ENCODE measurements at places on chromosomes 2 and 18. TPM values are rescaled to one million over a fixed set of nuclear protein-coding genes. Genes with fewer than 3 reads are reported as not detected.

GRCh38 chr2:225117051-225117716 lies 74.9 kb upstream of the DOCK10 start:
- peaks cover 8% of the 10 kb centered on the region for H3K4me1 ChIP-seq
- H3K27ac ChIP-seq, result no peak overlapping the region
- no peak overlapping the region for H3K4me3 ChIP-seq
- no peaks in the 10 kb centered on the region for H3K27me3 ChIP-seq
- no peaks in the 10 kb centered on the region for H3K36me3 ChIP-seq

DNA sequence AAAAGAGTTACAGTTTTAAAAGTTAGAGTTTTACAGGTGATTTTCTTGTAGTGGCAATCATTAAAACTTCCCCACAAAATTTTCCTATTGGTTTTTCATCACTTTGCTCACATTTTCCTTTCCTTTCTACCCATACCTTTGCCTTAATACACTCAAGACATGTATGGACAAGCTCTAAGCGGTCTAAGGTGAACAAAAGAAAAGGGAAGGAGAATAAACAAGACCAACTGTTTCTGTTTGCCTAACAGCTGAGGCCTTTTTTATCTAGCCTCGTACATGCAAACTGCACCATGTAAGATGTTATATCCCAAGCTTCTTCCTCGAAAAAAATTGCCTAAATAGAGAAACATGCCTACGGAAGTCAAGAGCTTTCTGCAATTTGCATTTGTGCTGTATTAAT lies 33.9 kb upstream of the TBC1D8 start:
- H3K4me3 ChIP-seq, result no peak overlapping the region
- H3K27me3 ChIP-seq, result no peaks in the 10 kb centered on the region
- no peaks in the 10 kb centered on the region for H3K36me3 ChIP-seq
- H3K4me1 ChIP-seq, result peaks cover 8% of the 10 kb centered on the region
- DNase-seq, result no peak
- H3K27ac ChIP-seq, result no peak overlapping the region

DNA sequence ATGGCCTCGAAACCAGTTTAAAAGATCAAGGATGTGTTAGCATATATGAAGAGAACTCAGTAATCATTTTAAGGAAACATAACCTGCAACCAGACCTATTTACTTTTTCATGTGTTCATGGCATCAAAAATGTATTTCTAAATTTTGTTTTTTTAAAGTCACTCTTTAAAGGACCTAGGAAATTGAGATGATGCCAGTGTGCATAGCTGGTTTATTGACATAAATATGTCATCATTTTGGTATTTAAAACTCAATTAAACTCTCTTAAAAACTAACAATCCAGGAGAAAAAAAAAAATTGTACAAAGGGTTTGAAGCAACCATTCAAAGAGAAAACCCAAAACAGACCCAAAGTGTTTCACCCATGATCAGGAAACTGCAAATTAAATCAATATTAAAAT lies 198.9 kb upstream of the RND3 start:
- no peak for DNase-seq
- H3K27me3 ChIP-seq, result no peaks in the 10 kb centered on the region
- no peak overlapping the region for H3K4me3 ChIP-seq
- no peaks in the 10 kb centered on the region for H3K4me1 ChIP-seq

- H3K27me3 ChIP-seq, result no peaks in the 10 kb centered on the region
- H3K27ac ChIP-seq, result peak overlapping the region; percentile 75
- no peak overlapping the region for H3K4me3 ChIP-seq
- DNase-seq, result no peak
Measured at GRCh38 chr2:88856409-88857135, 165.1 kb downstream of the RPIA start.

GRCh38 chr2:98240786-98241398 lies 105.4 kb upstream of the CNGA3 start:
- H3K36me3 ChIP-seq, result no peaks in the 10 kb centered on the region
- H3K27me3 ChIP-seq, result no peaks in the 10 kb centered on the region
- H3K4me1 ChIP-seq, result no peaks in the 10 kb centered on the region
- no peak overlapping the region for H3K4me3 ChIP-seq
- no peak for DNase-seq
- H3K27ac ChIP-seq, result no peak overlapping the region

GRCh38 chr2:25056098-25056821 lies 14.4 kb downstream of the EFR3B start:
- H3K4me3 ChIP-seq, result no peak overlapping the region
- H3K4me1 ChIP-seq, result no peaks in the 10 kb centered on the region
- no peaks in the 10 kb centered on the region for H3K36me3 ChIP-seq
- DNase-seq, result peak; percentile 27

HTR2B gene
- 0.30 TPM for total RNA-seq

LPIN1 gene
- total RNA-seq, result 52.5 TPM

- no peak overlapping the region for H3K4me3 ChIP-seq
- H3K36me3 ChIP-seq, result no peaks in the 10 kb centered on the region
- DNase-seq, result no peak
- H3K27me3 ChIP-seq, result no peaks in the 10 kb centered on the region
- H3K4me1 ChIP-seq, result peaks cover 84% of the 10 kb centered on the region
Measured at GRCh38 chr2:241308267-241308666, 7.2 kb downstream of the HDLBP start.

DNA sequence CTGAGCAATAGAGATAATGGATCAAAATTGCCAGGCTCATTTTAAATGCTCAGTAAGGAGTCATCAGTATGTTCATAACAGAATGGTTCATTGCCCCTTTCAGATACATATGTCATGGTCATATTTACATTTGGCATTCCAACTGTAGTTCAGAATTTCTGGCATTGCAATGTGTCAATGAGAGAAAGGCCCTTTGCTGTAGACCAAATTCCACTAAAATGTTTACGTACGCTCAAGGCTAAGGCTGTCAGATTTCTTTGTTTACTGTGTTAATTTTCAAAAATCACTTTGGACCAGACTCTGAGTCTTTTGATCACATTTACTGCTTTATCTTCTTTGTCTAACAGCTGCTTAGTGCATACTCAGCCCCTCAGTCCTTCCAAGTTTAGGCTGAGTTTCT lies 213.5 kb downstream of the PIK3C3 start:
- H3K4me3 ChIP-seq, result no peak overlapping the region
- H3K27me3 ChIP-seq, result no peaks in the 10 kb centered on the region
- H3K36me3 ChIP-seq, result no peaks in the 10 kb centered on the region
- H3K4me1 ChIP-seq, result no peaks in the 10 kb centered on the region
- H3K27ac ChIP-seq, result no peak overlapping the region

DNA sequence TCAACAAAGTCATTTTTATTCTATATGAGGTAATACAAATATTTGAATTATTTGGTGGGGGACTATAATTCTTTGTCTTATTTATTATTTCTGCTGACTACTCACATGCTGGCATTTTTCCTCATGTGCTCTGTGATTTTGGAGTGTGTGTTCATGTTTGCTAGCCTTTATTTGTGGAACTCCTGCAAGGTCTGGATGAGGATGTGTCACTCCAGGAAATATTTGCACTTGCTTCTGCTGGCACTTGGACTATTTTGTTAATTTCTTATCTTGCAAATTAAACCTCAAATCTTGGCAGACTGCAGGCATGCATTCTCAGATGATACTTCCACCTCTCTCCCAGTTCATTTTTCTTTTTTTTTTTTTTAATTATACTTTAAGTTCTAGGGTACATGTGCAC lies 34.1 kb downstream of the POLI start:
- no peaks in the 10 kb centered on the region for H3K36me3 ChIP-seq
- no peak overlapping the region for H3K4me3 ChIP-seq
- H3K4me1 ChIP-seq, result no peaks in the 10 kb centered on the region
- DNase-seq, result no peak
- H3K27ac ChIP-seq, result no peak overlapping the region

PLGLB1 gene
- total RNA-seq, result 11.1 TPM

GRCh38 chr2:189952536-189953109 lies 109.9 kb downstream of the MSTN start:
- no peak for DNase-seq
- H3K27me3 ChIP-seq, result no peaks in the 10 kb centered on the region
- H3K4me1 ChIP-seq, result peaks cover 18% of the 10 kb centered on the region
- H3K27ac ChIP-seq, result peak overlapping the region; percentile 2
- H3K36me3 ChIP-seq, result no peaks in the 10 kb centered on the region
- no peak overlapping the region for H3K4me3 ChIP-seq

G6PC2 gene
- total RNA-seq, result not detected

DNA sequence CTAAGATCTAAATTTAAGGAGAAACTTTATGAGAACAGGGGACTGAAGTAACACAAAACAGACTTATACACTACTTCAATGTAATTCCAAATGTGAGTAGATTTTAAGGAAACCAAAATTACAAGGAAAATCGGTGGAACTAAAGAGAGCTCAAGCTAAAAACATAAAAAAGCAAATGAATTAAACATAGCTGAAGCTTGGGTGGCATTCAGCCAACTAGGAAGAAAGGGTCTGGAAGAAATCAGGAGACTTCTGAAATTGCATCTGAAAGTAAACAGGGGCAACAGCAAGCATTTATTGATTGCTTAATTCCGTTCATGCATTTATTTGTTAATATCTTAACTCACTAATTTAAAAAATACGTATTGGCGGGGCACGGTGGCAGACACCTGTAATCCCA lies 727.3 kb upstream of the PKDCC start:
- DNase-seq, result no peak
- H3K27ac ChIP-seq, result no peak overlapping the region
- no peaks in the 10 kb centered on the region for H3K36me3 ChIP-seq

CDKL4 gene
- 1.4 TPM for total RNA-seq

GULP1 gene
- total RNA-seq, result 6.5 TPM

Data from spleen (tissue), 13 donors.